ENCODE measurements at places on chromosomes 7 and 10.

DNA sequence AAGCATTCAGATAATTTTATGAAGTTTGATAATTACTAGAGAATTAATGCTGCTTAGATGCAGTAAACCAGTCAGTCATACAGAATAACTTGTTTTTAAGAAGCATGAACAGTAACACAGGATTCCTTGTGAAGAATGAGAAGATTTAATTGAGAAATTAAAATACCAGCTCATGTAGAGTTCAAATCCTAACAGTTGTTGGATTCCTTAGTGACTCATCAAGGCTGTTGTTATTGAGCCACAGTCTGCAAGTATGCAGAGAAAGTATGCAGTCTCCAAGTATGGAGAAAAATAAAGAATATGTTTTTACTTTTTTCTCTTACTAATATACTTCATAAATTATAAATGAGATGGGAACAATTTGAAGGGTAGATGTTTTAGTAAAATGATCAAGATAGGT, 30.2 kb upstream of the CYP26C1 start:
- no peak for DNase-seq

DNA sequence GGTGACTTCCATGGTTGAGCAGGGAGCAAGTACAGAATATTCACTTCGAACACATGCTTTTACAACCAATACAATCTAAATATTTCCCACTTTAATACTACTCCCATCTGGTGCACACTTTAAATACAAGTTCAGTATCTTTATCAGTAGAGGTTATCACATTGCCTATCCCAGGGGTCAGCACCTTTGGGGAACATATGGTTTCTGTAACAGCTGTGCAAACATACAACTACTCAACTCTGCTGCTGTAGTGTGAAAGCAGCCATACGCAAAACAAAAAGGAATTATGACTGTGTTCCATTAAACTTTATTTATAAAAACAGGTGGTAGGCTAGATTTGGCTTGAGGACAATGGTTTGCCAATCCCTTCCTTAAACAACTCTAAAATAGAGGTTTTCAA, 157.5 kb downstream of the XPNPEP1 start:
- no peak for DNase-seq

GRCh38 chr7:16940776-16941175, 59.0 kb upstream of the AGR3 start:
- DNase-seq, result no peak

GRCh38 chr7:134996097-134996550, 9.8 kb downstream of the AGBL3 start:
- DNase-seq, result no peak

DNA sequence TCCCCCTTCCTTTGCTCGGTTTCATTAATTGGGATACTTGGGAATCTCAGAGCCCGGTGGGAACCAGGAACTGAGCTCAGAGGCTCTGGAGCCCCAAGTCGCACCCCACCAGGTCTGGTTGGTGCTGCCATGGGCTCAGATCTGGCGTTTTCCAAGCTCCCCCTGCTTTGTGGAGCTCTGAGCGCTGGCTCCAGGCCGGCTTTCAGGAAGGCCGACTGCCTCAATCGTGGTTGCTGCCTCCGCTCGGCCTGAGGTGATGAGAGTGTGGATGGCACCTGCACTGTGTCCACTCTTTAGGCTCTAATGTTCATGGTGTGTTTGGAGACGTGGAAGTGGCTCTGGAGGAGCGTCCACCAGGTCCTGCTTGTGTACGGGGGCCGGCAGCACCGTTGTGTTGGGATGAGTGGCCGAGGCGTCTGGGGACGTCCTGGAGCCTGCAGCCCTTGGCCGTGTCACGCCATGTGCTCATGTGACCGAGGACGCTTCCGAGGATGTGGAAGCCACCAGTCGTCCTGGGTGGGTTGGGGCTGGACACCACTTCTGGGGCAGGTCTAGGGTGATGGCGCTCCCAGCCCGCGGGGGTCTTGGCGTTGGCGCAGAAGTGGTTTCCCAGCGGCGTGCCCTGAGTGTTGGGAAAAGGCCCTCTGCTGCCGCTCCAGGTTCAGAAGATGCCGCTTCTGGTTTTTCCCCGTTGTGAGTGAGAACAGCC, 8.2 kb downstream of the INPP5A start:
- DNase-seq, result no peak
